Hematopoietic multipotent progenitor cell treated with erythropoietin and hydrocortisone succinate and interleukin-3 and kit ligand, for 4 days (in vitro differentiated cells): ENCODE measurements at places on chromosomes 4 and X.

- DNase-seq: no peak
Observed at GRCh38 chrX:40282348-40282747, 184.6 kb upstream of the BCOR start.

GRCh38 chr4:138696771-138697170 is 318.8 kb upstream of the NOCT start:
- DNase-seq: no peak

DNA sequence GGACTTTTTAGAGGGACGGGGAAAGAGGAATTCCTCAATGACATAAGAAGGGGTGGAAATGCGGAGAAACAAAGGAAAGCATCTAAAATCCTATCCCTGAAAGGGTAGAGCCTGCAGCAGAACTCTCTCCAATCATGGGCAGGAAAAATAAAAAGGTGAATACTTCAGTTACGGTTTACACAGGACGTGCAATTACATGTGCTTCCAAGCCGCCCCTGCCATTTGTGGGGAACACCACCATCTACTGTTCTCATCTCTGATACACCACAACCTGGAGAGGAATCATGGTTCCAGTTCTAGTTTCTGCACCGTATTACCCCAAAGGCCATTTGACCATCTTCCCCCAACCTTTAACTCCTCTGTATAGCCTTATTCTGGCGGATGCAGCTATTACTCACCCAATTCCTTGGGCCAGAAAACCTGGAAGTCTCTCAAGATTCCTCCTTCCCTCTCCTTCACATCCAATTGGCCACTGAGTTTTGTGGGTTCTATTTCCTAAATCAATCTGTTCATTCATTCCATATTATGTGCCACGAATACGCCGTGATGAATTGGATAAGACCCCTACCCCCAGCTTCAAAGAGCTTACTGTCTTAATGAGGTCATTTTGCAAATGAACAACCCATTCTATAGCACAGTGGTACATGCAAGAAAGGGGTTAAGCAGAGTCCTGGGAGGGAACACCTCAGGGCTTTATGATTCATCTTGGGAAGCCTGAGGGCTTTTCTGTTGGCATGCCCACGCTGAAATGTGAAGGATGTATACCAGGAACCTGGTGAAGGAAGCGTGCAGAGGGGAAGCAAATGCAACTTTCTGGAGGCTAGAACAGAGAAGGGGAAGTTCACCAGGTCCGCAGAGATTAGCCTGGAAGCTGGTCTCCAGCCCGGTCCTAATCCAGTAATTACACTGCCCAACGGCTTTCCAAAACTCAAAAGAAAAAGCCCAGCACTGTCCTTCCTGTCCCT is 1.4 kb upstream of the MSL3 start:
- no peak for DNase-seq

DNA sequence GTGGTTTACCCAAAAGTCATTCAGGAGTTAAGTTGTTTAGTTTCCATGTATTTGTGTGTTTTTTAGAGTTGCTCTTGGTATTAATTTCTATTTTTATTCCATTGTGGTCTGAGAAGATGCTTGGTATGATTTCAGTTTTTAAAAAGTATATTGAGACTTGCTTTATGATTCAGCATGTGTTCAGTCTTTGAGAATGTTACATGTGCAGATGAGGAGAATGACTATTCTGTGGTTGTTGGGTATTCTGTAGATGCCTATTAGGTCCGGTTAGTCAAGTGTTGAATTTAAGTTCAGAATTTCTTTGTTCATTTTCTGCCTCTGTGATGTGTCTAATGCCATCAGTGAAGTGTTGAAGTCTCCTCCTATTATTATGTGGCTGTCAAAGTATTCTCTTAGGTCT is 249.4 kb downstream of the ARHGAP10 start:
- DNase-seq: no peak
